Occipital lobe (tissue), 3 donors: ENCODE measurements at places on chromosomes 4 and X.
A peak's percentile ranks its signal among the peaks of the same experiment; 100 is the strongest.

DNA sequence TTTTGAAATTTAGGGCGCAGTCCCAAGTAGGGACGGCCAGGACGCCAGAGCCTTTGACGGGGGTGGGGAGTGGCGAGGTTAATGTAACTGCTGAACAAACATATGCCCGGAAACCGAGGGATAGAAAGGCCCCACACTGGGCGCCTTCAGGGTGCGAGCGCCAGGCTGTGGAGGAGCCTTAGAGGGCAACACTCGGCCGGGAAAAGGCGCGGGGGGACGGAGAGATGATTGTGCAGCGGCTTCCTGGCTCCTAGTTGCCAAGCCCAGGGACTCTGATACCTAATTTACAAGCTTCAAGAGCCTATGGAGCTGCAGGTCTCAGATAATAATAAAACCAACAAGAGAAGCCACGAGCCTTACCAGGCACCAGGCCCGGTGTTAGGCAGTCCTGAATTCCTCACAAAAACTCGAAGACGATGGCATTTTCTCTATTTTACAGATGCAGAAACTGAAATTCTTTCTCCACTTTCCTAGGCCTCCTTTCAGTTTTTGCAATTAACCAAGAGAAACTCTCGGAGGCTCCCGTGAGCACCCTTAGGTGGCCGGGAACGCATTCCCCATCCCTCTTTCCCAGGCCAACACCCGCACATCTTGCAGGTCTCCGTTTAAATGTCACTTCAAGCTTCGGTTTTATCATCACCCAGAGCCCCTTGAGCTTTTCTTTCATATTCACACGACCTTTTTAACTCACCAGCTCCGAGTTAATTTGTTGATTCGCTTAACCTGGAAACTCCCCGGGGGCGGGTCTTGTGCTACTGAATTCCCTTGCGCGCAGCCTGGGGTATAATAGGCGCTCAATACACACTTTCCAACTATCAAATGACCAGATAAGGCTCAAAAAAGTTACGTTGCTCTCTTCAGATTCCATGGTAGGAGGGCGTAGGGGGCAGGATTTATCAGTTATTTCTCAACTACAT, 6.4 kb upstream of the GSX2 start:
- DNase-seq: no peak

- DNase-seq: peak; percentile 29
These were observed 8.1 kb upstream of the GPR119 start for GRCh38 chrX:130393451-130394074.

- no peak for DNase-seq
These were observed 682.9 kb upstream of the GALNTL6 start for GRCh38 chr4:171130256-171130801.

- DNase-seq: no peak
These were observed 55.7 kb upstream of the CLDN34 start for GRCh38 chrX:9911487-9911886.

DNA sequence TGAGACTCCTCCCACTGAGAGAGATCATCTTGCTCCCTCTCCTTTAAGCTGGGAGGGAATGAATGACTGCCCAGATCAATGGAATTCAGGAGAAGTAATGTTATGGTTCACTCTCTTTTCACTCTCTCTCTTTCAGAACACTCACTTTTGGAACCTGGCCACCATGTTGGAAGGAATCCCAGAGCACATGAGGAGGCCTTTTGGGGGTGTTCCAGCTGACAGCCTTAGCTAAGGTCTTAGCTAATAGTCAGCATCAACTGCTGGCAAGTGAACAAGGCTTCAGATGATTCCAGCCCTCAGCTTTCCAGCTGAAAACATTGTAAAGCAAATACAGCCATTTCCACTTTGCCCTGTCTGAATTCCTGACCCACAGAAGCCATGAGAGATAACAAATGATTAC, 124.0 kb upstream of the CLNK start:
- peak; percentile 22 for DNase-seq

DNA sequence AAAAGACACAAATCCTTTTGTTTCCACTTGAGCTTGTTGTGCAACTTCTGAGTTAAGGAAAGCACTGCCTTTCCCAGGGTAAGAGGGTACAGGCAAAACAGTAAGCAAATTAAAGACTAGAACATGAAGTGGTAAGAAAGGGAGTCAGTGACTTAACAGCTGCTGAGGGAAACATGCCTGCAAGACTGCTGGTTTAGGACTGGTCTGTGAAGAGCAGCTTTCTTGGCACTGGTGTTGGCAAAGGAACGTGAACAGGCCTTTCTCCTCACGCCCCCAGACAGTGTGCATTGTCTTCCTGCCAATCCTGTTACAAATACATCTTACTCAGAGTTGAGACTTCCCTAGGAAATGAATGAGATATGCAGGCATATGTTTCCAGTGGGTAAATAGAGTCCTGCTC, 2.6 kb downstream of the LHFPL1 start:
- DNase-seq: no peak

DNA sequence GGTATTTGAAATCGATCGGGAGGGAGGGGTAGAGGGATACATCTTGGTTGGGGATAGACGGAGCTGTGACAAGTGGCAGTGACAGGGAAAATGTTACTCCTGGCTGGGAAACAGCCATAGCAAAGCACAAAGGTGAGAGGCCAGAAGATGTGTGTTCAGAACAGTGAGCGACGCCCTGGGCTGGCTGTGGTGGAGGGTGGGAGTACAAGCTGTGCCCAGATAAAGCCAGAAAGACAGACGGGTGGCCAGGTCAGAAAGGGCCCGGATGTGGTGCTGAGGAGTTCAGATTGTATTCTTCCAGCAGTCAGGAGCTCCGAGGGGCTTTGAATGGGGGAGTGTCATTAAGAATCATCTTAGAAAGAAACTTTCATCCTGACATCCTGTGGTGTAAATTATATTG, 27.9 kb downstream of the CCDC149 start:
- DNase-seq: no peak

DNA sequence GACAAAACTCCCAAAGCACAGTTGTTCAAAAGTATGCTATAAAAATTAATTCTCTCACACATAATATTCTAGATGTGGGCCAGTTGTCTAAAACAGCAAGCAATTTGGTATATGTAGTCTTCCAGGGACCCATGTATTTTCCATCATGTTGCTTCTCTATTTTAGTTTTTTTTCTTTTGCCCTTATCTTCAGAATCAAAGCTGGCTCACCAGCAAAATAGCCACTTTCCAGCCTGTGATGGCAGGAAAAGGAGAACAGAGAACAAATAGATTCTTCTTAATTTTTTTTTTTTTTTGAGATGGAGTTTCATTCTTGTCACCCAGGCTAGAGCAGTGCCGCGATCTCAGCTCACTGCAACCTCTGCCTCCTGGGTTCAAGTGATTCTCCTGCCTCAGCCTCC, 680.8 kb upstream of the TENM3 start:
- DNase-seq: no peak

- DNase-seq: no peak
These were observed 184.1 kb downstream of the CBR4 start for GRCh38 chr4:168825975-168826374.

- DNase-seq: no peak
These were observed 5.1 kb downstream of the CXCL9 start for GRCh38 chr4:76002176-76002575.

- no peak for DNase-seq
These were observed 25.2 kb downstream of the HTRA3 start for GRCh38 chr4:8294775-8295174.

- no peak for DNase-seq
These were observed 21.7 kb downstream of the PJA1 start for GRCh38 chrX:69143530-69143929.

DNA sequence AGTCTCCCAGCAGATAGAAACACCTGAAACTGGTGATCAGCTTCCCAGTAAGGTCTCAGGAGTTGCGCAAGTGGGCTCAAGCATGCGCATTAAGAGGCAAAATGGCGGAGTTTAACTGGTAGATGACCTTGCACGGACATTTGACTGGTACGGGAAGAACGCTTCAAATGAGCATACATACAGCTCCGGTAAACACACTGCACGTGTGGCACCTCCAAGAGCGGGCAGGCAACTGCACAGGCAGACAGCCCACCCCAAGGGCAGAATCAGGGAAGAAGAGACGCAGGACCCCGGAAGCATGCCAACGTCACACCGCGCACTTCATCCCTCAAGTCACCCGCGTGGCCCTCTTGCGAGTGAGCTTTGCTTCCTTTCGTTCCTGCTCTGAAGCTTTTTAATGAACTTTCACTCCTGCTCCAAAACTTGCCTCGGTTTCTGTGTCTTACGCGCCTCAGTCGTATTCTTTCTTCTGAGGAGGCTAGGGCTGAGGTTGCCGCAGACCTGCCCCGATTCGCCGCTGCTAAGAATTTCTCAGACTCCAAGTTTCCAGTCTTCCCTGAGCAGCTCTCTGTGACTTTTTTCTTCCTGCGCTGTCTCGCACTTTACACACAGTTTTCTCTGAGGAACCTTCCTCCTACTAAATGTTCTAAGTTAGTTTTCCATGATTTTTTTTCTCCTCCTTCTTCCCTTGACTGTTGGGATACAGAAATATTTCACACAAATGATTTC, 180.7 kb upstream of the ZFP42 start:
- no peak for DNase-seq

- DNase-seq: no peak
These were observed 1.2 kb downstream of the ATP11C start for GRCh38 chrX:139931646-139932072.

DNA sequence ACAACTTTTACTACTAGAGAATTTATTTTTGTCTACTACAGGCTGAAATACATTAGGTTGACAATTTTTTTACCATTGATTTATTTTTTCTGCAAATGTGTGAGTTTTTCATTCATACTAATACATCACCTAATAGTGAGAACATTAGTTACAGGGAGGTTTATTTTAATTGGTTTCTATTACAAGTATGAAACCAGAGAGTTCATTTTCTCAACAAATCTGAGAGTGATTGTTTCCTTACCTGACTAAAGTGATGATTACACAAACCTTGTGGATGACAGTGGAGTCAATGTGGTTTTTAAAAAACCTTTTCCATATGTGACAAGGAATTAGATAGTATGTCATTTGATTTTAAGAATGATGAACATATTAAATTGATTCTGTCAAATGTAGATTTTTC, 227.4 kb downstream of the PALLD start:
- no peak for DNase-seq

DNA sequence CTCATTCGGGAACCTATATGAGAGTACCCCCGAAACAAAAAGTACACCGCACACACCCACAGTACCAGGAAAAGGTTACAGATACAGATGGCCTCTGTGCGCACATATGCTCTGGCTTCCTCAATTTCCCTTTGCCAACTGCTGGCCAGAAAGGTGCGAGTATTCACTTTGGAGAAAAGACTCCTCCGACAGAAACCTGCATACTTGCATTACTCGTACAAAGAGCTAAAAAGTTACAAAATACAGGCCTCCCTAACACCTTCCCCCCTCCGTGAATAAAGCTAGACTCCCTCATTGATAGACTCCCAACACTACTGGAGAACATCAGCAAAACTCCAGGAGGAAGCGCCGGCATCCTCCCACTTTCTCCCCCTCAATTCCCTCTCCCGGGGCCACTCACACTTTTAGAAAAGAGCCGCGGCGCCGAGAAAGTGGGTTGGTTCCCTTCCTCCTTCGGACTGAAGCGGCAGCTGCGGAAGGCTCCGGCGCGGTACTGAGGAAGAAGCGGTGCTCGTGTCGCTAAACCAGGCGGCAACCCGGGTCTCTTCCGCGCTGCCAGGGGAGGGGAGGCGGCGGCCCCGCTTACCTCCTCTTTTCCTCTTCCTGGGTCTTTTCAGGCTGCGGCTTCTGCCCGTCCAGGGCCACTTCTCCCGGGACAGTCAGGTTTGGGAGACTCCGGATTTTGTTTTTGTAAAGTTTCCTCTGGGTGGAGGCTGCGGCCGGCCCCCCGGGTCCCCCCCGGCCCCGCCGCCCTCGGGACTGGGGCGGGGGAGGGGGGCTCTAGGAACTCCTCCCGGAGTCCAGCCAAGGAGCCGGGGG, 1.1 kb downstream of the FBXW7 start:
- no peak for DNase-seq

DNA sequence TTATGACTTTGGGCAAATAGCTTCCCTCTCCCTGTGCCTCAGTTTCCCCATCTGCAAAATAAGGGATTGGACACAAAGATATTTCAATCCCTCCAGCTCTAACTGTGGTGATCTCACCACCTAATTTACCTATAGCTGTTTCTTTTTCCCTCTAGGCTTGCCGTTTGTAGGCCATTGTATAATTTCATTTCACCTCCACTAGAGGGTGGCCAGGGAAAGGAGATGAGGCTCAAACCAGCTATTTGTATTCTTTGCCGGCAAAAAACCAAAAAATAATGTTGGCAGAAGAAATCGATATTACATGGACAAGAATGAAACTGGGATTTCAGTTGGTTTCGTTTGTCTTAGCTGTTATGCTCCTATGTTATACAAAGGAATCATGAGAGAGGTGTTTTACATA, 36.1 kb upstream of the DOCK11 start:
- DNase-seq: no peak

DNA sequence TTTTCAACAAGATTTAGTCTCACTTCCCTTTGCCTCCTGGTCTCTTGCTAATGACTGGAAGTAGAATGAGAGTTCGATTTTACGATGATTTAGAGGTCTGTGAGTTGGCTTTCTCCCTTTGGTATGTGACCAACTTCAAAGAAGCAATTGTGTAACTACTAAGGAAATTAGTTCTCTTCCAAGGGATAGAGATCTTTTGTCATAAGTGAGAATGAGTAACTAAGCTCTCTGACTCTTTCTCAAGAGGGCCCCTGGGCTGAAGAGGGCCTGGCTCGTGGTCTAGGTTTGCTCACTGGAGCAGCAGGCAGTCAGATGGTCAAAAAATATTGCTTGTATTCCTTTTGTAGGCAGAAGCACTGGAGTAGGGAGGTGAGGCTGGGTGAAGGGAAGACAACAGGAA, 176.3 kb downstream of the ENOX2 start:
- DNase-seq: no peak

DNA sequence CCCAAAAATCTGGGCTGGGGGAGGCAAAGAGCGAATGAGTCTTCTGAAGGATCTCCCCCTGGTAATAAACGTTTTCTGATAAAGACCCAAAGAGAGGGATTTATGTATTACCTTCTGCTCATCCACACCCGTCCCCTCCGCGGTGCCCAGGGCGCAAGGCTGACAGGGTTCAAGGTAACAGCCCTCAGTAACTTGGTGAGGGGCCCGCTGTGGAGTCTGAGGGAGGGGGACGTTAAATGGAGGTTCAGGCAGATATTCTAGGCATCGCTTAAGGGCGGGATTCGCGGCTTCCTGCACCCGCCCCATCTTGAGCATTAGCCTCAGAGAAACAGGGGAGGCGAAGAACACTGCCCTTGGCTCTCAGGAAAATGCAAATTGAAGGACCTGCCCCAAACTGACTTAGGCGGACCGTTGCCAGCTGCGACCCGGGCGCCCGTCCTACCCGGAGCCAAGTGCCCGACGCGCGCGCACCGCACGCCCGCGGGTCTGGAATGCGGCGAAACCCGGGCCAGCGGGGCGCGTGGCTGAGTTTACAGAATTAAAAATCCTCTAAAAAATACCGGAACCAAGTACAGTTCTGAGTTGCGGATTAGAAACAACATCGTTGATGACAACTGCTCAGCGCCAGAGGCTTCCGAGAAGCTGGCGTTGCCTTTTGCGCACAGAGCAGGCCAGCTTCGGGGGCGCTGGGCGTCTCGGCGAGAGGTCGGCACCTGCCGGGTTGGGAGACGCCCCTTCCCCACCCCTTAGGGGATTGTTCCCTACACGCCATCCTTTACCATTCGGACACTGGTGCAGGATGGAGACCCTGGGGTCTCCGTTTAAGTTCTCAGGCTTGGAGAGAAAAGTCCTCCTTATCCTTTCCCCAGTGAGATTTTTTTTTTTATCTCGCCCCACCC, 2.8 kb downstream of the HELT start:
- no peak for DNase-seq
